ENCODE measurements at places on chromosomes 6 and 20.

DNA sequence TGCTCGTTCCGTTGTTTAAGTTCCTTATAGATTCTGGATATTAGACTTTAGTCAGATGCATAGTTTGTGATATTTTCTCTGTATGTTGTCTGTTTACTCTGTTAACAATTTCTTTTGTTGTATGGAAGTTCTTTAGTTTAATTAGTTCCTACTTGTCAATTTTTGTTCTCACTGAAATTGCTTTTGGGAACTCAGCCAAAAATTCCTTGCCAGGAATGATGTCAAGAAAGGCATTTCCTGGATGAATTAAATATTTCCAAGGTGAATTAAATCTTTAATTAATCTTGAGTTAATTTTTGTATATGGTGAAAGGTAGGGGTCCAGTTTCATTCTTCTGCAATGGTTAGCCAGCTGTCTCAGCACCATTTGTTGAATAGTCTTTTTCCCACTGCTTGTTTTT lies 406.2 kb upstream of the NOX3 start:
- no peak for DNase-seq

DNA sequence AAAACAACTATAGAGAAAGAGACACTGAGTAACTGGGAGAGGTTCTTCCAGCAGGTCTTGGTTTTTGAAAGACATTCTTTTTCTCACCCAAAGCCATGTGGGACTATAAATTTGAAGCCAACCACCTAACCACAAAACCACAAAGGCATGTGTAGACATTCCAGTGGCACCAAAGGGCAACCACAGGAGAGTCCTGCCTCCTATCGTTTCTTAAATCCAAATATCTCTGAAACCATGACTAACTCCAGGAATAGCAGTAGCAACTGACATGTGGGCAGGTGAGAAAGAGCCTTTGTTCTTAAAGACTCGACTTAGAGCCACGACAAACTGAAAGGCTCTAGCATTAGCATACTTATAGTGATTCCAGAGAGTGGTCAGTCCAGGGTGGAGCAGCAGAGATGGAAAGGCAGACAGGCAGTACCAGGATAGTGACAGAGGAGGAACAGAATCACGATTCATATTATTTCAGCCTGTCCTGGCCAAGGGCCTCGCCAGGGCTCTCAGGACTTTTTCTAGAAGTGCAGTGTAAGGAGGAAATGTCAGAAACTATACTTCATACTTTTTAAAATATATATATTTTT lies 9.4 kb upstream of the COL9A1 start:
- peak; percentile 97 for DNase-seq

- DNase-seq, result no peak
Observed at GRCh38 chr20:4966826-4967751, 34.2 kb downstream of the SLC23A2 start.

- DNase-seq, result no peak
Observed at GRCh38 chr20:62985444-62985778, 21.4 kb downstream of the BHLHE23 start.

GRCh38 chr6:33164176-33164575 lies 28.1 kb downstream of the COL11A2 start:
- no peak for DNase-seq

DNA sequence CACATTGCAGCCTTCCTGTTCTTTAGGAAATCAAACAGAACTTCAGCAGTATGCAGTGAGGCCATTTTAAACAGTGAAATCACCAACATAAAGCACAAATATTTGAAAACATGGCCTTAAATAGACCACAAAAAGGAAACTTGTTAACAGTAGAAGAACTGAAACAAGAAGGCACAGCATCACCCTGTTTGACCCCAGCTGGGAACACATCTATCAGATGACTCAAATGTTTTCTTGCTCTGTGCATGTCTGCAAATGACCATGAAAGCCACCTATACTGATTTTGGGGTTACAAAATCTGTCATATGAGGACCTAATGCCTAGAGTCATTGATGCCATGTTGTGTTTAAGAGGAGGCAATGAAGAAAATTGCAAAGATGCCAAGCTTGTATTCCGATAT lies 123.8 kb upstream of the ADGRF1 start:
- no peak for DNase-seq

DNA sequence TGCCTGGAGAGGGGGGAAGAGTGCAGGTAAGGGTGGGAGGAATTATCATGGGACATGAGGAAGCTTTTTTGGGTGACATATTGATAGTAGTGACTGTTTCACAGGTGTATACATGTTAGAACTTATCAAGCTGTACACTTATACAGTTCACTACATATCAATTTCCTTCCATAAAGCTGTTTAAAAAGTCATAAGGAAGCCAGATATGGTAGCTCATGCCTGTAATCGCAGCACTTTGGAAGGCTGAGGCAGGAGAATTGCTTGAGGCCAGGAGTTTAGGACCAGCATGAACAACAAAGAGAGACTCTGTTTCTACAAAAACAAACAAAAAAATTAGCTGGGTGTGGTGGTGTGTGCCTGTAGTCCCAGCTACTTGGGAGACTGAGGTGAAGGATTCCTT lies 21.7 kb downstream of the ZSCAN12 start:
- no peak for DNase-seq

GRCh38 chr6:42239333-42239732 lies 21.7 kb upstream of the MRPS10 start:
- no peak for DNase-seq

DNA sequence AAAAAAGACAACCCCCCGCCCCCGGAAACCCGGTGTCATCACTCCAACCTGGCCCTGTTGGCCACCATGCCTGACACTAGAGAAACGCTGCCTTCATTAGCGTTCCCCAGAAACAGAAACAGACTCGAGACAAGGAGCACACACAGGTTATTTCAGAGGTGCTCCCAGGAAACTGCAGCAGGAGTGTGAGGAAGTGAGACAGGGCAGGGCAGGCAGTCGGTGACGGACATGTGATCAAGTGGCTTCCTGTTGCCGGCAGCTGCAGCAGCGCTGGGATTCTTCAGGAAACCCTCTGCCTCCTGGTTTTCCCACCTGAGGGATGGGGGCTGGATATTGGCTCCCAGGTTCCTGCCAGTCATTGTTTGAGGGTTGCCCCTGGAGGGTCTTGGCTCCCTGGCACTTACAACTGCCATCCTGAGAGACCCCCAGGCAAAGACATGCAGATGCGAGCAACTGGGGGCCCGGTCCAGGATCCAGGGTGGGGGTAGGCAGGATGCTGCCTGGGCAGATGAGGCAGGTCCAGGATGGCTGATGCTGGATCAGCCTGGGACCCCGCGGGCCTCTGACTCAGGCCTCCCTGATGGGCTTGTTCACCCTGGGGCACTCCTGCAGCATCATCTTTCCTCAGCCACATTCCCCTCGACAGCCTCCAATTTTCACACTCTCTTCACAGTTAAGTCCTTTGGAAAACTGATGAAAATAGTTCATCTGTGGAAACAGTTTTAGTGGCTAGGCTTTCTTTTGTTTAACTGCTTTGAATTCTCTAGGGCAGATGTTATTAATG lies 150.7 kb upstream of the SYNDIG1 start:
- DNase-seq, result no peak

- DNase-seq, result no peak
Observed at GRCh38 chr6:164928728-164929407, 380.5 kb downstream of the C6orf118 start.

- no peak for DNase-seq
Observed at GRCh38 chr6:147166360-147166944, 37.8 kb upstream of the STXBP5 start.

- no peak for DNase-seq
Observed at GRCh38 chr20:20895537-20895936, 183.1 kb upstream of the RALGAPA2 start.
